ENCODE measurements at places on chromosomes 7 and 10.

DNA sequence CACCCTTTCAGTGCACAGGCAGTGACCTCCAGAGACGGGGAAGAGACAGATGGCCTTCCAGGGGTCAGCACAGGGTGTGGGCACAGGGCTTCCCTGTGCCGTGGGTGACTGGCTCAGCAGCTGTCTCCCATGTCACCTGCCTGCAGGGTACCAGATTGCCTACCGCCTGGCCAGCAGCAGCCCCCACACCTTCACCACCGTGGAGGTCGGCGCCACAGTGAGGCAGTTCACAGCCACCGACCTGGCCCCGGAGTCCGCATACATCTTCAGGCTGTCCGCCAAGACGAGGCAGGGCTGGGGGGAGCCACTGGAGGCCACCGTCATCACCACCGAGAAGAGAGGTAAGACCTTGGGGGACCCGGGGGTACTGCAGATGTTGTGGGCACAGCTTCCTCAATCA, 536.5 kb upstream of the FOXK1 start:
- DNase-seq = no peak

GRCh38 chr10:60574388-60574787, 184.7 kb upstream of the ANK3 start:
- DNase-seq = no peak

GRCh38 chr10:128516180-128516579, 390.0 kb upstream of the MKI67 start:
- DNase-seq = no peak

GRCh38 chr7:106178593-106179134, 66.6 kb upstream of the SYPL1 start:
- peak; percentile 51 for DNase-seq

DNA sequence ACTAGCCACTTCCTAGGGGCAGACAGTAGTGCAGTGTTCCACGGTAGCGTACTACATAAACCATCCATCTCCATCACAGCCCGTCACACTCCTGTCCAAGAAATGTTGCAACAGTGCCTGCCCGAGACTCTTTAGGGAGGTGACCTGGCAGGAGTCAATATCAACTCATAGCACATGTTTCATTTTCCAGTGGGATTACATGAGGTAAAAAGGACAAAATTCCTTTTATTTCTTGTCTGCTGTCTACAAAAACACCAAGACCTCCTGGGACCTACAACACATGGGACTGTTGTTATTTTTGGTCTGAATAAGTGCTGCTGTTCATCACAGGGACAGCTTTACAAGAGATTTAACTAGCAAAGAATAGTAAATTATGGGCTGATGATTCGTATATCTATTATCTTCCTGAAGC, 99.9 kb downstream of the MPP7 start:
- peak; percentile 85 for DNase-seq

GRCh38 chr7:40015790-40016296, 65.8 kb downstream of the CDK13 start:
- DNase-seq = peak; percentile 43

DNA sequence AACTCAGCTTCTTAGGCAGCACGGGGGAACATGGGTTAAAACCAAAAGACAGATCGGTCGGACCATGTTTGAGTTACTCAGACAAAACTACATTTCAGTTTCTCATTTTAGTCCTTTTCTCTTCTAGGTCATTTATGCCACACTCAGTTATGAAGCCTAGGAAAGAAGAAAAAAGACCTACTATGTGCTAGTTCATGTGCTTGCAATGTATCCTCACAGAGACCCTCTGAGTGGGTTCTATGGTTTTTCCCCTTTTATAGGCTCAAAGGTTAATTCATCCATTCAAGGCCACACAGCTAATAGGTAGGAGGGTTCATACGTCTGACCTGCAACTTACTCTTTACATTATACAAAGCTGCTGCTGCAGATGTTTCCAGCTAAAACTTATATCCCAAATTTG, 104.7 kb upstream of the ZNF438 start:
- DNase-seq = no peak
